Ureter (tissue), 1 donor: ENCODE measurements at places on chromosomes 3 and 15.

DNA sequence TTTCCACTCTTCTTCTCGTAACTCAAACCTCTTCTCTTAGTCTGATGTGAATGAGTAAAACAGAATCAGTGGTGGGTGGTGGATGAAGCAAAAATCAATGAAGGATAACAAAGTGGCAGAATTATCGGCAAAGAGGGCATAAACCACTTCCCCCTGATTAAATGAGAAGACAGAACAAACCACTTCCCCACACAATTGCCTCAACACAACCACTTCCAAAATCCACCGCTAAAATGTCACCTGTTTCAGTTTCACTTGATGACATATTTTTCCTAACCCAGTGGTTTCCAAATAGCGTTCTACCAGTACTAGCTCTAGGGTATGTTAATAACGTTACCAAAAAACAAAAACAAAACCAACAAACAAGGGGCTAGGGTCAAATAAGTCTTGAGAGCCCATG is 478.7 kb upstream of the WNT5A start:
- DNase-seq = no peak

DNA sequence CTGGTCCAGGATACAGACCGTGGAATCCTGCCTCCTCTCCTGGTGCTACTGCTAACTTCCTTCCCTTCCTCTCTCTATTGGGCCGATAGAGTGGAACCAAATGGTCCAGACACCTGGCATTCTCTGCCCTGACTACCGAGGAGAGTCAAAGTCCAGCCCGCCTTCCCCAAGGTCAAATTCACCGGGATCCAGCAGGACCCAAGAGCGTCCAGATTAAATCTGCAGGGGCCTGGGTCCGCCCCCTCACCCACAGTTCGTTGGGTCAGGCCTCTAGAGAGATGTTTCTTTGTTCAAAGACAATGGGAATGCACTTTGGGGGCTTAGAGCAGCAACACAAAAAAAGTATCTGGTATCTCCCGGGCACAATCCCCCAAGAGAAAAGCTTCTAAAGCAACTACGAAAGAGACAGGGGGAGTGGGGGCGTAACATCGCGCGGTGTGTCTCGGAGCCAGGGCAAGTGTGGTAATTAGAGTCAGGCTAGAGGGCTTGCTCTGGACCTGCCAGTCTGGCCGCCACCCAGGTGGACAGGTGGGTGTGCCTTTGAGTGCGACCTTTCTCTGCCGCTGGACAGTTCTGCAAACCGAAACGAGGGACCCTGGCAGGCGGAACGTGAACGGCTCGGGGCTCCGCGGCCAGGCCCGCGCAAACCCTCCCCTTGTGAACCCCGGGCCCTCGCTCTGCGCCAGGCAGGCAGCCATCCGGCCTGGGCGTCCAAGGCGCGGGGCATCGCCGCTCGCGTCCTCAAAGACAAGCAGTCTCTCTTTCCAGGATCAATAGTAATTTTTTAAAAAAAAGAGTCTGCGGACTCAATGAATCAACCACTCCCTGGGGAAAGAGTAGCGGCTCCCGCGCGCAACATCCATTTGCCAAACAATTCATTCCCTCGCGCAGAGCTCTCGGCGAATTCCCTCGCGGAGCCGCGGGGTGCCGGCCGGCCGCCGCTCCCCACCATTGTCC is 806 bp downstream of the KLHL25 start:
- DNase-seq = peak; percentile 54

DNA sequence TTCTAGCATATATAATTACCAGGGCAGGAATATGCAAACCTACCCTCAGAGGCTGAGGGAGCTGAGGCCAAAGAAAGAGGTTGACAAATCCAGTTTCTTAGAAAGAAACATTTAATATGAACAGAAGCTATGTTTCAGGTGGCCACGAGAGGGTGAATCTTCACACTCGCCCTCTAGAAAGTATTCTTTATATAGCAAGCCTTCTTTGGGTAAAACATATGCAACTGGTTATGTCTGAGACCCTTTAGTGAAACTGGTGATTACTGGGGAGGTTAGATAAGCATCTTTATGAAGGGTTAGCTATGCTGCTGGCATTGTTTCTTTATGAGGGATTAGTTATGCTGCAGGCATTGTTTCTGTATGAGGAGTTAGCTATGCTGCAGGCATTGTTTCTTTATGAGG is 50.7 kb upstream of the GOLGA6L2 start:
- DNase-seq = no peak

- DNase-seq = peak; percentile 61
Observed at GRCh38 chr3:141076797-141077571, 25.8 kb downstream of the SPSB4 start.

- peak; percentile 83 for DNase-seq
Observed at GRCh38 chr15:79896634-79897379, at the start of gene MTHFS. Gene MTHFS, minus strand, starts transcription at chr15:79897014. Its CDS starts 26 bp downstream, at chr15:79896988.
